CD4-positive, alpha-beta T cell (primary cell): ENCODE measurements at places on chromosomes 5 and 9. TPM values are rescaled to one million over a fixed set of nuclear protein-coding genes. Genes with fewer than 3 reads are reported as not detected.

DNA sequence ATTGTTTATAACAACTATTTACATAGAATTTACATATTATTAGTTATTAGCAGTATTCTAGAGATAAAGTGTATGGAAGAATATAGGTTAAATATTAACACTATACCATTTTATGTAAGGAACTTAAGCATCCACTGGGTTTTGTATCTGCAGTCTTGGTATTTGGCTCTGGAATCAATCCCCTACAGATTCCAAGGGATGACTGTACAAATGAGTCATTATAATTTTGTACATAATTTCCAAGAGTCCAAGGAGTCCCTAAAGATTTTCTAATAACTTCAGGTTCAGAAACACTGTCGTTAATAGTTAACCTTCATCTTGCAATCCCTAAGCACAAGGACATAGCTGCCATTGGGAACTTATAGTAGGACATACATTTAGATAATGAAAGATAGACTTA is 254.8 kb upstream of the PDE4D start:
- no peaks in the 10 kb centered on the region for H3K4me1 ChIP-seq
- no peaks in the 10 kb centered on the region for H3K27me3 ChIP-seq
- DNase-seq: no peak
- no peak overlapping the region for H3K27ac ChIP-seq
- no peaks in the 10 kb centered on the region for H3K36me3 ChIP-seq

DNA sequence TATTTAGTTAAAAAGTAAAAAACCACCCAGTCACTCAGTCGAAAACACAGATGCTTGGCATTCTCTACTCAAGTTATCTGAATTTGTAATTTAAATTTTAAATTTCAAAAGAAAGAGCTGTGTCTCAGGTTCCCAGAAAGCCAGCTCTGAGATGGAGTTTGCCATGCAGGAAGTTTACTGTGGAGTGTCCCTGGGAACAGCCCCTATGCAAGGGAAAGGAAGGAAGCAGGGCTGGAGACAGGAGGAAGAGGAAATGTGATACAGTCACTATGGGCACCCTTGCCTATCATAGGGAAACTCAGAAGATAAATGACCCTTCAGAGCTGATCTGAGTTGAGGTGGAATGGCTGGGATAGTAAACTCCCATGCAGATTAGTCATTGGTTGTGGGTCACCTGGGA is 408.8 kb upstream of the ACTBL2 start:
- no peaks in the 10 kb centered on the region for H3K36me3 ChIP-seq
- H3K27ac ChIP-seq: no peak overlapping the region
- no peaks in the 10 kb centered on the region for H3K4me1 ChIP-seq
- no peak for DNase-seq
- H3K27me3 ChIP-seq: no peaks in the 10 kb centered on the region
- no peak overlapping the region for H3K4me3 ChIP-seq

DNA sequence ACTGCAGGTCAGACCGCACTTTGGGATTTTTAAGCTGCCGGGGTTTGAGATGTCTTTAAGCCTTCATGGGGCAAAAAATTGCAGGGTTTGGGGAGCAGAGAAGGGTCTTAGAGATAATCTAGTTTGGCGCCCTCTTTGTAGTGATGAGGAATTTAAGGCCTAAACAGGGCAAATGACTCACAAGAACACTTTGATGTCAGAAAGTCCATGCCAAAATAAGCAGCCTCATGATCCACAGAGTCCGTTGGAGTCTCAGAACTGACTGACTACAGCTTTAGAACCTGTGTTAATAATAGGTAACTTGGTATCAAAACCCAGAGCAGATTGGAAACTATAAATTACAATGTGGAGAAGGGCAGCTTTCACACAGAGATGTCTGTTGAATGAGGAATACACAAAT is 35.9 kb upstream of the PTGS1 start:
- H3K4me1 ChIP-seq: no peaks in the 10 kb centered on the region
- no peaks in the 10 kb centered on the region for H3K27me3 ChIP-seq
- peaks cover 2% of the 10 kb centered on the region for H3K36me3 ChIP-seq
- no peak for DNase-seq
- H3K4me3 ChIP-seq: no peak overlapping the region

DNA sequence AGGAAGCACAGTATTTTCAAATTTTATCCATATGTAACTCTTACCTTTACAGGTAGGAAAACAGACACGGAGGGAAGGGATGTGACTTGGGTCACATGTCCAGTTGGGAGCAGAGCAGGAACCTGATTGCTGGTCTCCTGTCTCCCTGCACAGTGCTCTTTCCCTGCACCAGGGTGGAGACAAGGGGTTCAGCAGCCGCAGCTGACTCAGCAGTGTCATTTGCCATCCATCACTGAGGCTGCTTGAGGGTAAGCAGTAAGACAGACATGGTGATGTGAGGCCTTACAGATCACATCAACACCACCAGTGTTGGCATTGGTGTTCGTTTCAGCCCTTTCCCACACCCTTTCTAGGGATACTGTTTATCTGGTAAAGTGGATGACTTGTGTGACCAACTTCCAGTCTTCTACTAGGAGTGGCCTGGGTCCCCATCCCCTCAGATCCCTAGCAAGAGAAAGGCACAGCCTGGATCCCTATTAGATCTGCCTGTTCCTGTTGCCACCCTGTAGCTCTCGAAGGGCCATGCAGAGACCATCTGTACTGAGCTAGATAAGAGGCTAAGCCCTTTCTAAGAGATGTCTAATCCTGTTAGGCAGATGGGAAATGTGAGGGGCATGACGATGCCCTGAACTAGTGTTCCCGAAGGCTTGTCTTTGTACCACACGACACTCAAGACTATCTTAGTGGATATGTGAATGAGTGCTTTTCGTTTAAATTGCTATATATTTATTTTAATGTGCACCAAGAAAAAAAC is 29.1 kb downstream of the FRMPD1 start:
- H3K4me3 ChIP-seq: no peak overlapping the region
- H3K4me1 ChIP-seq: no peaks in the 10 kb centered on the region
- no peaks in the 10 kb centered on the region for H3K36me3 ChIP-seq
- no peaks in the 10 kb centered on the region for H3K27me3 ChIP-seq
- H3K27ac ChIP-seq: no peak overlapping the region
- no peak for DNase-seq

DNA sequence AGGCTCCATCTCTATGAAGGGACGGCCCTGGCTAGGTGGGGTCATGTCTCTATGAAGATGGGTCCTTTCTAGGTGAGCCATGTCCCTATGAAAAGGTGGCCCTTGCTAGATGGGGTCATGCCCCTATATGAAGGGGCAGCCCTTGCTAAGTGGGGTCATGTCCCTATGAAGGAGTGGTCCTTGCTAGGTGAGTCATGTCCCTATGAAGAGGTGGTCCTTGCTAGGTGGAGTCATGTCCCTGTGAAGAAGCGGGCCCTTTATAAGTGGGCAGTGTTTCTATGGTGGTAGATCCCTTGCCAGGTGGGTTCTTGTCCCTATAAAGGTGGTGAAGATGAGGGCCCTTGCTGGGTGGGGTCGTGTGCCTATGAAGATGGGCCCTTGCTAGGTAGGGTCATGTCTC is 283.0 kb upstream of the IRX2 start:
- DNase-seq: no peak
- H3K4me3 ChIP-seq: no peak overlapping the region
- no peaks in the 10 kb centered on the region for H3K27me3 ChIP-seq
- no peaks in the 10 kb centered on the region for H3K4me1 ChIP-seq

GRCh38 chr5:152170350-152170749 is 234.7 kb downstream of the NMUR2 start:
- H3K4me1 ChIP-seq: no peaks in the 10 kb centered on the region
- no peak for DNase-seq
- no peak overlapping the region for H3K27ac ChIP-seq
- H3K36me3 ChIP-seq: no peaks in the 10 kb centered on the region

GRCh38 chr5:9483779-9484178 is 62.1 kb downstream of the SEMA5A start:
- DNase-seq: no peak
- no peaks in the 10 kb centered on the region for H3K27me3 ChIP-seq
- H3K27ac ChIP-seq: no peak overlapping the region
- H3K4me1 ChIP-seq: no peaks in the 10 kb centered on the region
- H3K36me3 ChIP-seq: no peaks in the 10 kb centered on the region

DNA sequence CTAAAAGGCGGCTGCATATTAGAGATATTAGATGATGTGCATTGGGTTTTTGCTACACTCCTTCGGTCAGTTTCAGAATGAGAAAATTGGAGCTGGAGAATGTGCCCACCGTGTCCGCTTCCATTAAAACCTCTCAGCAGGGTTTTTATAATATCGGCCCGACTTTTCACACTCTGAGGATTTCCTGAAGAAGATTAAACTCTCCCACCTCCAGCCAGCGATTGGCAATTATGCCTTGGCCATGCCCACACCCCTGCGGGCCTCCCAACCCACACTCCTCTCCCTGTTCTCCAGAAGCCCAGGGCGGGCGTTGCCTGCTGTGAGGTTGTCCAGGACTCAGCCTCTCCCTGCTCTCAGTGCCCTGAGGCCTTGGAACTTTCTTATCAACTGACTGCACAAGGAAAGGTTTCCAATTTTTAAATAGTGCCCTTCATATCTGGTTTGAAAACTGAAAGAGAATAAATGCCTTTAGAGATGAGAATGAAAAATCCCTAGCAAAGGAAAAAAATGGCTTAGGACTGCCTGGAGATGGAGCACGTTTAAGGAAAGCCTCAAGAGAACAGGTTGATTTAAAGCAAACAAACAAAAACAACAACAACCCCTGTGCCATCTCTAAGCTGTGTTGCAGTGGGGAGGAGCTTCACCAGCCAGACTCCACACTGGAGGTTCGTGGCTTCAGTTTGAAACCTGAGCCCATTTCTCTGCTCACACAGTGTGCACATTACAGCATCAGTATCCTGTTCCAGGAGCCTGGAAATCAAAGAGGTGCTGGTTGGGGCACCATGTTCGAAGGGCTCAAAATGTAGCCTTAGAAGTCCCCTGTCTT is 292.9 kb downstream of the NSG2 start:
- peaks cover 8% of the 10 kb centered on the region for H3K27me3 ChIP-seq
- no peaks in the 10 kb centered on the region for H3K36me3 ChIP-seq
- DNase-seq: no peak
- no peaks in the 10 kb centered on the region for H3K4me1 ChIP-seq

- peaks cover 15% of the 10 kb centered on the region for H3K4me1 ChIP-seq
- no peak overlapping the region for H3K27ac ChIP-seq
- DNase-seq: no peak
Measured at GRCh38 chr9:75019022-75019421, 9.1 kb downstream of the CARNMT1 start.

- no peak overlapping the region for H3K27ac ChIP-seq
- no peaks in the 10 kb centered on the region for H3K36me3 ChIP-seq
- no peak for DNase-seq
- no peaks in the 10 kb centered on the region for H3K4me1 ChIP-seq
- H3K27me3 ChIP-seq: no peaks in the 10 kb centered on the region
- H3K4me3 ChIP-seq: no peak overlapping the region
Measured at GRCh38 chr9:104539275-104539674, 2.6 kb upstream of the OR13C3 start.

DNA sequence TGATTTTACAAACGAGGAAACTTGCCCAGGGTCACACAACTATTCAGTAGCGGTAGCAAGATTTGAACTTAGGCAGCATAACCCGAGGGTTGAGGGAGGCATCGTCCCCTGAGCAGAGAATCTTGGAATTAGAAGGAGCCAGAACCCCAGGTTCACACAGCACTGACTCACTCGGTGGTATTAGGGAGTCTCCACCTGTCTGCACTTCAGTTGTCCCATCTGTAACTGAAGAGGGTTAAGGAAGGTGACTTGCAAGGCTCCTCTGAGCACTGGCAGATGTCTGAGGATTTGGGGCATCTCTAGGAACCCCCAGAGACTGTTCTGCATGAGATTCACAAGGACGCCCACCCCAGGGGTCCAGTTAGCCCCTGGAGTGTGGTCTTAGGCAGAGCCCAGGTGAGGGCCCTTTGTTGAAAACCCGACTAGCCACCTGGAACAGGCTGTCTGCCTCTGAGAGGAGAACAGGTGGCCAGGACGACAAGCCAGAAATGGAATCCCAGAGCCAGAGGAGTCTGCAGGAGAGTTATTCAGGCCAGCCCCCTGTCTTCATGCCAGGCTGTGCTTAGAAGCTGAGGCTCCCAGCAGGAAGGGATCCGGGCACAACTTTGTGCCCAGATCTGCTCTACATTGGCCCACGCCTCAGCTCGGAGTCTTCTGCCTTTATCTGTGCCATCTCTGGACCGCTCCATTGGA is 50.0 kb upstream of the ORM1 start:
- DNase-seq: no peak
- no peaks in the 10 kb centered on the region for H3K36me3 ChIP-seq
- no peak overlapping the region for H3K4me3 ChIP-seq
- H3K27ac ChIP-seq: no peak overlapping the region
- H3K4me1 ChIP-seq: no peaks in the 10 kb centered on the region

DNA sequence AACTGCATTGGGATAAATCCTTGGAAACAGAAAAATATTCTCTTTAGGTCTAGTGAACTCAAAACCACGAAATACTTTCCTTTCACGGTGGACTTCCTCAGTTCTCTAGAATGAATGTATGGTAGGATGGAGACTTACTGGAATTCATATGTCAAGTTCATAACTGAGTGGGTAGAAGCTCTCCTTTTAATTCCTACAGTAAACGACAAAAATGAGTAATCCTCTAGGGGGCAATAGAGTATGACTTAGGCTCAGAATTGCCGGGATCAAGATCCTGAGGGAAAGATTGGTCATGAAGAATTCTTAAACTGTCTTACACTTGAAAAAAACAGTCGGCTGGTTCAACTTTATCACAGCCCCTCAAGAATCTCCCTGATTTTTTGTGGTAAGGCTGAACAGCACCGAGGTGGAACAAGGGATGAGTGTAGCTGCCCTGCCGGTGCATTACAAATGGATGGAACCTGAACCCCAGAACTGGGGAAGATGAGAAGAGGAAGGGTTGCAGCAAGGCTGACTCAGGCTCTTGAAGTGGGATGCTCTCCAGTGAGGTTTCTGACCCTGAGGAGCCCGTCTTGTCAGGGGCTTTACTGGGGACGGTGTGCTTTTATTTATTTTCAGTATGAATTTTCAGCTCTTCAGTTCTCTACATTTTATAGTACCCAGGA is 14.0 kb upstream of the LOX start:
- H3K27me3 ChIP-seq: no peaks in the 10 kb centered on the region
- H3K4me3 ChIP-seq: no peak overlapping the region
- no peak for DNase-seq
- H3K36me3 ChIP-seq: no peaks in the 10 kb centered on the region
- H3K4me1 ChIP-seq: no peaks in the 10 kb centered on the region
- no peak overlapping the region for H3K27ac ChIP-seq

The PHF19 gene
- total RNA-seq: 60.3 TPM

The SUSD3 gene
- 33.9 TPM for total RNA-seq

The RARS1 gene
- 67.0 TPM for total RNA-seq

The SLC34A3 gene
- total RNA-seq: not detected

The PKD2L2 gene
- total RNA-seq: not detected

The FAM200C gene
- total RNA-seq: 0.16 TPM

The RUSC2 gene
- total RNA-seq: 1.6 TPM

The ZFP2 gene
- 0.49 TPM for total RNA-seq

The PCDHGB3 gene
- total RNA-seq: 0.28 TPM

The MOB3B gene
- 0.30 TPM for total RNA-seq

The NPDC1 gene
- 16.0 TPM for total RNA-seq
